ENCODE measurements at places on chromosomes 3 and 15.

DNA sequence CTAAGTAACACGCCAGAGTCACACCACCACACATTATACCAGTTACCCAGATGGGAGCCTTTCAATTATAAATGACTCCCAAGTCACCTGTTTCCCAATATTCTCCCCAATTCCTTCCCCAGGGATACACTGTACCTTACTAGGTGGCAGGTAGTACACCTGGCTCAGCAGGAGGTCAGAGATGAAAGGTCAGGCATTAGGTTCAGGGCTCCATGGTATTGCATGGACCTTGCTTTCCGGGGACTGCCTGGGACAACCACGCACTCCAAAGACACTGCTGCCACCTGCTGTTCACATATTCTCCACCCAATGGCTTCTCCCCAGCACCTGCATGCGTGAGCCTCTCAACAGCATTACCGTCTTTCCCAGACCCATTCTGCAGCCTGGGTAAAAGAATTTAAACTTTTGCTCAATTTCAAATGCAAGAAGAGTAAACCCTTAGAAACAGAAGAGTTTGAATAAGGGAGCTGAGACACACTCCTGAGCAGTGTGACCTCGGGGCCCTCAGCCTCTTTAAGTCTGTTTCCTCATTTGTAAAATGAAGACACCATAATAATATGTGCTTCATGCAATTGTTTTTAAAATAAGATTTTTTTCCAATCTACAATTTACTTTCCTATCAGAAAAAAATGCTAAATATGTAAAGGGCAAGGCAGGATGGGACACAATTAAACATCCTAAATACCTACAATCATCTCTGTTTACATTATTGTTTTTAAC is 28.0 kb upstream of the LACTB start:
- peak; percentile 71 for DNase-seq

GRCh38 chr3:58193682-58194407 is 16.9 kb downstream of the DNASE1L3 start:
- DNase-seq = no peak

GRCh38 chr15:70650567-70651302 is 112.6 kb downstream of the UACA start:
- no peak for DNase-seq

- no peak for DNase-seq
Measured at GRCh38 chr3:117128872-117129271, 419.3 kb downstream of the TUSC7 start.

GRCh38 chr3:48960841-48961413 is 29.1 kb upstream of the P4HTM start:
- DNase-seq = no peak

DNA sequence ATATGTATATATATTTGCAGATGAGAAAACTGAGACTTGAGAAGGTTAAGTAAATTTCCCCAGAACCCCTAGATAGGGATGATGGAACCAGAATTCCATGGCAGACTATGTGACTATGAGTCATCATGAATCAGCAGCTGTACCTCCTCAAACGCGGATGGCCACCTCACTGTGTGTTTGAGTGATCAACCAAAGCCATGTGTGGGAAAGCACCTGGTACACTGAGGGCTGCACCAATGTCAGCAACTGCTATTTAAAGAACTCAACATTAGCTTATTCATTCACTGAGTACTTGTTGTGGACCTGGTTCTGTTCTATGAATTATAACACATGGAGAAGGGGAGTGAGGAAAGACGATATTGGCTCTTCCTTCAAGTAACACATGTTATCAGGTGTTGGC is 377.0 kb downstream of the GAP43 start:
- DNase-seq = no peak

DNA sequence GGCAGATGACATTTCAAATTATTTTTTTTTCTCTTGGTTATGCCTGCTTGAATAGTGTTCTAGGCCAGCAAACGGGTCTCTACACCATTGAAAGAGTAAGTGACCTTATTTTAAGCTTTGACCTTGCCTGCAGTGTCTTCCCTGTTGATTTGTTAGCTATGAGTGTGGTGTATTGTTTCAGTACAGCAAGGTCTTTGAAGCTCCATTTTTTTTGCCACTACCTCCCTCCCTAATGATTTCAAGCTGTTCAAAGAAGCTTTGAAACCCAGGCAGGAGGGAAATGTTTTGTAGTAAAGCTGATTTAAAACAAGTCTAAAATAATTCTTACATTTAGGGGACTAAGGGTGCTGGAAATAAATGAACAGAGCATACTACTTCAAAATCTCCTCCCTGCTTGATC is 1249.8 kb downstream of the ROBO1 start:
- no peak for DNase-seq

DNA sequence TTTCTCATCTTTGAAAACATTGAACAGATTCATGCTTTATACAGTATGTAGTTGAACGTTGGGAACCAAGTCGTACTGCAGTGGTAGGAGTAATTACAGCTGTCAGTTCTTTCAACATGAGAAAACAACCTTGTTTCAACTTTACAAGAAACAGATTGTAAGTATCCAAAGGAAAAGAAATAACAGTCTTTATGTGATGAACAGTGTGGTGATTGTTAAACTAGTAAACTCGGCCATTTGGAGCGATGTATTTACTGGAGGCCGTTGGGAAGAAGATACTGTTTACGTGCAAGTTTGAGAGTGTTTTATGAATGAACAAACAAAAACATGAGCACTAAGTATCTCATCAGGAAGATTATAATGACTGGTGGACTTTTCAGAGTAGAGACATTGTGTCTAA is 48.4 kb downstream of the EPHA3 start:
- DNase-seq = no peak

DNA sequence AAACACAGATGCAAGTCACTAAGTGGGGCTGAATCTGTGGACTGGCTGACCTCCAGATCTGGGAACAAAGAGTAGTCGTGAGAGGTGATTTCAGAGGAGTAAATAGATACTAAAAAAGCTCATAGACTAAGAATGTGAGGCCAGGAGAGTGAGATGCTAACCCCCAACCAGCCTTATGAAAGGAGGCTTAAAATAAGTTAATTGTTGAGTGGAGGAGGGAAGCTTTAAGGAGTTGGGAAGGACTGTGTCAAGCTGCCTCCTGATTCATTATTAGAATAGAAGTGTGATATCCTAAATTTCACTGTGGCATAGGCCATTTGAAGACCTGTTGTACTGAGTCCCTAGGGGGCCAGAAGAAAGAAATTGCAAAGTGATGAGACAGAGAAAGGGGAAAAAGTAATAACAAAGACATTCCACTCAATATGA is 107.6 kb downstream of the RBPMS2 start:
- no peak for DNase-seq

- no peak for DNase-seq
Measured at GRCh38 chr3:21462141-21462540, 288.9 kb downstream of the ZNF385D start.

DNA sequence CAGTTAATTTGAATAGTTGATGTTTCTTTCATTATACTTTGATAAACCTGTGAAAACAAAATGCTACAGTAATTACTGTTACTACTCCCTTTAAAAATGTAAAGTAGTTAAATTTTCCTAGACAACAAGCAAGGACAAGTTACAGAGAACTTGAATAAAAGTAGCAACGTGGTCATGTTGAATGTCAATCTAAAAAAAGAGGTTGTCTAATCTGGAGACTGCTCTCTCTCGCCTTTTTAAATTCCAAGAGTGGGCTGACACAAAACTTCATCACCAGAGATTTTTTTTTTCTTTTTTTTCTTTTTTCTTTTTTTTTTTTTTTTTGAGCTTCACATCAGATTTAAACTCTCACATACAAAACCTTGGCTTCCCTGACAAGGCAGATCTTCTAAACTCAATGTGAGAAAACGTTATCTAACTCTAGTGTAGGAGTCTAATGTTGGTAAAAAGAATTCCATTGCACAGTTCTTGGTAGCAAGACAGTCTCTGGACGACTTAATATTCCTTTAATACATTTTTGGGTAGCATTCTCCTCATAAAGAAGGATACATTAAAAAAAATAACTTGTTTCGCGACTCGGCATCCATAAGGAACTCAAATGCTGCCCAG is 4.1 kb downstream of the FOXP1 start:
- DNase-seq = no peak

- no peak for DNase-seq
Measured at GRCh38 chr3:38648659-38649499, 608 bp downstream of the SCN5A start.

DNA sequence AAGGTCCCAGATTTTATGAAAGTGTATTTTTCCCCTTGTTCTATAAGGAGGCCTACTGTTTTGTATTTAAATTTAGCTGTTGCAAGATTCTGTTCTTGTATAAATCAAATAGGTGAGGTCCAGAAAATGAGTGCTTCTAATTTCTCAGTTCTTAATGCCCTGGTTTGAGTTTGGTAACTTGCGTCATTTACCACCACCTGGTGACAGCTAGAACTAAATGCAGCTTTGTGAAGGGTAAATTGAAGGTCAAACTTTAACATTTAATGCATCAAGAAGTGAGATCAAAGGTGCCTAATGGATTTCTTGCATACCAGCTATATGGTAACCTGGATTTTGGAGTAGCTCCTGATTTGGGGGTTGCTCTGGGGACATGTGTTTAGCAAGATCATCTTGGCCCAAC is 50.7 kb upstream of the POLR2M start:
- DNase-seq = no peak

- DNase-seq = no peak
Measured at GRCh38 chr3:179181993-179182551, 33.9 kb downstream of the PIK3CA start.

GRCh38 chr3:11582191-11582968 is 61.3 kb downstream of the VGLL4 start:
- DNase-seq = no peak

- no peak for DNase-seq
Measured at GRCh38 chr15:94186770-94187331, 44.5 kb upstream of the MCTP2 start.

GRCh38 chr15:31150732-31151231 is 49.3 kb upstream of the TRPM1 start:
- DNase-seq = no peak

- DNase-seq = no peak
Measured at GRCh38 chr15:48603922-48604321, 41.6 kb downstream of the FBN1 start.

DNA sequence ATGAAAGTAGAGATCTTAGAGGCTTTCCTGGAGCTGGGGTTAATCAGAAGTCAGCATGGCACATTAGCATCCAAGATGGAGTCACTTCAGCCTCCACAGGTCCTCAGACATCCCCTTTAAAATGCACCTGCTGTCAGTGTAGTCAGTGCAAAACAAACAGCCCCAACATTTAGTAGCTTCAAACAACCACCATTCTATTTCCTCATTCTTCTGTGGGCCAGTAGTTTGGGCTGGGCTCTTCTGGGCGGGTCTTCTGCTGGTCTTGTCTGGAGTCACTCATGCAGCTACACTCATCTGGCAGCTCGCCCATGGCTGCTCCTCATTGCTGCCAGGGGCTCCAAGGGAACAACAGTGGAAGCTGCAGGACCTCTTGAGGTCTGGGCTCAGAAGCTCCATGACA is 99.9 kb downstream of the TLE3 start:
- no peak for DNase-seq

GRCh38 chr3:184022323-184022722 is 4.6 kb upstream of the ABCC5 start:
- no peak for DNase-seq

DNA sequence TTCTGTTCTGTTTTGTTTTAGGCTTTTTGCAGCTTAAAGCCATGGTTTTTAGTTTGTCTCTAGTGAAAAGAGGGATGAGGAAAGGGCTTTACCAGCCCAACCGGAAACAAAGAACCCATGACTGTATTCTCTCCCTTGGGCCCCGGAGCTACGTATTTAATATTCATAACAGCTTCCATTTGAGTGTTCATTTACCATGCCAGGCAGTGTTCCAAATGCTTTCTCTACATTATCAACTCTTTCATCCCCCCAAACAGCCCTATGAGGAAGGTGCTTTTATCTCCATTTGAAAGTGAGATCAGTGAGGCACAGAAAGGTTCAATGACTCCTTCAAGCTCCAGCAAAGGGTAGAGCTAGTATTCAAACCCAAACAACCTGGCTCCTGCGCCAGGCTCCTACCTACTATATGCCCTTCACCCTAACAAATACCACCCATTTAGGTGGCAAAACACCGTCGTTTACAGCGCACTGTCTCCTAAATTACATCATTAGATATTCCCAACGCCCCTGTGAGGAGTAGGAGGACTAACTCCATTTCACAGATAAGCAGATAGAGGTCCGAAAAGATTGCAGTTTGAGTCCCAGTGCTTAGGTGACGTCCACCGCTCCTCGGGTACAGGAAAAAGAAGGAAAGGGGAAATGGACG is 27.9 kb downstream of the GTPBP8 start:
- no peak for DNase-seq

- no peak for DNase-seq
Measured at GRCh38 chr3:187082758-187083375, 56.4 kb downstream of the RPL39L start.

- no peak for DNase-seq
Measured at GRCh38 chr3:112320691-112321090, 12.3 kb upstream of the CD200 start.

DNA sequence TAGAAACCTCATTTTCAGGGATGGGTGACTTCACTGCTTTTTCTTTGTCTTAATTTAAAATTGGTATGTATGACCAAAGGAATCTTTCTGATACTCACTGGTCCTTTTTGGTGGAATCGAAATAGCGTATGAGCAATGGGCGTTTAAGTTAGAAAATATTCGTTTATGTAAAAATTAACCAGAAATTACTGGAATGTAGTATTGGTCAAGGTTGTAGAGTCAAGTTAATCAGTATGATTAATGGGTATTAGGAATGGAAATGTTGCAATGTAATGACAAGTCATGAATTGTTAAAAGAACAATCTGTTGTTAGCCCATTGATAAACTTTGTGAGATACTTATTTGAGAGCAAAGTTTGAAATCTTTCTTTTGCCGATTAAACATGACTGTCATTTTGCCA is 36.9 kb downstream of the AKAP13 start:
- DNase-seq = no peak

- DNase-seq = no peak
Measured at GRCh38 chr3:11120091-11120805, 34.0 kb upstream of the HRH1 start.

GRCh38 chr3:66507423-66508260 is 6.8 kb upstream of the LRIG1 start:
- no peak for DNase-seq

Measured in activated gamma-delta T cell treated with Interleukin-2 at 50 U/mL for 16 hours (primary cell).